ENCODE measurements at places on chromosomes 5 and 9.

GRCh38 chr5:157714596-157714864, 16.7 kb upstream of the THG1L start:
- DNase-seq: no peak

GRCh38 chr5:8383616-8384015, 514.7 kb downstream of the MTRR start:
- no peak for DNase-seq

DNA sequence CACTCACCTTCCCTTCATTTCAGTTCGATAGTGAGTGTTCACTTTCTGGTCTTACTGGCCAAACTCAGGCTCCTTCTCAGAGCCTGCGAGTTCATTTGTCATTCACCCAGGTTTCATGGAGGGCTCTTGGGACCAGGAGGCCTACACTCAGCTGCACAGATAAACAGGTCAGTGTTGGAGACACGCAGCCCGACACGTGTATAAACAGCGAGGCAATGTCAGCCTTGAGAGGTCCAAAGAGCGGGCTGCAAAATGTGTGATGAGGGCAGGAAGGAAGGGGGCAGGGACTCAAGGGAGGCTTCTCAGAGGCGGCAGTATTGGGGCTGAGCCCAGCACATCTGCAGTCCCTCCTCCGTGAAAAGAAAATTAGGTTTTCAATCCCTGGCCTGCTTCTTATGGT, 82.6 kb upstream of the ZNF618 start:
- no peak for DNase-seq

DNA sequence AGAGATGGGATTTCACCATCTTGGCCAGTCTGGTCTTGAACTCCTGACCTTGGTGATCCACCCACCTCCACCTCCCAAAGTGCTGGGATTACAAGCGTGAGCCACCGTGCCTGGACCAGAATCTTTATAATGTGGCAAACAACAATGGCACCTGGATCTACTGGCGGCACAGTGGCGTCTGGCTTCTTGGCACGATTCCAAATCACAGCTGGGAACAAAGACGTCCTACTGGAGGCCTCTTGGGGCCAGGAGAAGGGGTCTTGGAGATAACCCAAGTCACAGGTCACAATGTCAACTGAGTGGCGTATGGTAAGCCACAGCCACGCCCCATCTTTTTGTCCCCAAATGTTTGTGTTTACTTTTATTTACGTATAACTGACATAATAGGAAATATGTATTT, 77.8 kb upstream of the RAPGEF1 start:
- no peak for DNase-seq

DNA sequence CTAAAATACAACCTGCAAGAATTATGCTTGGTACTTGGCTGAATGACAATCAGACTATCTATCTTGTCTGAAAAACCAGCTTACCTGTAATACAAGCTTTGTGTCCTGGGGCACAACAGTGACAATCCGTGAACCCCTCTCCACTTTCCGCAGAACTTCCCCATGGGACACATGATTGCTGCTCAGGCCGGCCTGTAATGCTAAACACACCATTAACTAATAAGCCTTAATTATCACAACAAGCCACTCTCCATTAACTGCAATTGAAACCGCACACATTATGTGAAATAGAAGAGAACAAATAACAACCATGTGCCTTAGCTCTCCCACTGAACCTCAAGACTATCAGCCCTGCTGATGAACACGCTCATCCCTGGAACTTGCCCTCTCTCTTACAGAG, 33.7 kb downstream of the ELP1 start:
- DNase-seq: no peak

DNA sequence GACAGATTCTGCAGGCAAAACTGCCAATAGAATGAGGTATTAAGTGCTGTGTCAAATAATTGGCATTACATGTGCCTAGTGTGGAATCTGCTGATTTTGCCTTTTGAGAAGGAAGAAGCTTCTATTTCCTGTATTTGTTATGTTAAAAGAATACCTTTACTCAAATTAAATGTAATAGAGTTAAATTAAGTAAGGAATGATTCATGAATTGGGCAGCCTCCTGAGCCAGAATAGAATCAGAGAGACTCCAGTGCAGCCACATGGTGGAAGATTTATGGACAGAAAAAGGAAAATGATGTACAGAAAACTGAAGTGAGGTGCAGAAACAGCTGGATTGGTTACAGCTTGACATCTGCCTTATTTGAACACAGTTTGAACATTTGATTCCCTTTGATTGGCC, 464.4 kb upstream of the SEMA6A start:
- DNase-seq: no peak

All from HFFc6 (cell line).